ENCODE measurements at places on chromosomes 7 and 10. TPM values are rescaled to one million over a fixed set of nuclear protein-coding genes. Genes with fewer than 3 reads are reported as not detected.

LRMDA gene
- total RNA-seq: 17.1 TPM

HYCC1 gene
- 20.5 TPM for total RNA-seq

NPC1L1 gene
- total RNA-seq: 61.3 TPM

HOXA4 gene
- total RNA-seq: 2.3 TPM

DNA sequence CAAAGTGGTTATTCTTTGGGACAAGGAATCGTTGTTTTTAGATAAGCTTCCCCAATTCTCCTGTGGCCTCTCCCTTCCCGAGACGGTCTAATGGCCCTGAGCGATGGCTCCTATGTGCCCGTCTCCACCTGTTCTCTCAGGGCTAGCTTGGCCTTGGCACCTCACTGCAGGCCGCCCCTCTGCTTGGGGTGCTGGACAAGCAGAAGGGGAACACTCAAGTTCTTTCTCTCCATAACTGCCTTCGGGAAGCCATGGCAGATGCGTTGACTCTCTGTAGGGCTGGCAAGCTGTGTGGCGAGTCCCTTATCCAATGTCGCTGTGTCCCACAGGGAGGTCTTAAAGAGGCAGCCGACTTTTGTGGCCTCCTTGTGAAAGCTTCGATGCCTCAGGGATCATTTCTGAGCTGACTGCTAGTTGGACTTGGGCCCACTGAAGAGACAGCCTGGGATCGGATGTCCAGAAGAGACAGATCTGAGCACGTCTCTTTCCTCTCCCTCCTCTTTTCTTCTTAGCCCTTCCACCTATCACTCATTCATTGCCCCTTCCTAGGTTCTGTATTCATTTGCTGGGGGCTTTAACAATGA lies 70.8 kb downstream of the GRK5 start:
- DNase-seq: no peak

All from mucosa of gallbladder (tissue), 1 donor.